ENCODE measurements at places on chromosomes 3 and 15.

DNA sequence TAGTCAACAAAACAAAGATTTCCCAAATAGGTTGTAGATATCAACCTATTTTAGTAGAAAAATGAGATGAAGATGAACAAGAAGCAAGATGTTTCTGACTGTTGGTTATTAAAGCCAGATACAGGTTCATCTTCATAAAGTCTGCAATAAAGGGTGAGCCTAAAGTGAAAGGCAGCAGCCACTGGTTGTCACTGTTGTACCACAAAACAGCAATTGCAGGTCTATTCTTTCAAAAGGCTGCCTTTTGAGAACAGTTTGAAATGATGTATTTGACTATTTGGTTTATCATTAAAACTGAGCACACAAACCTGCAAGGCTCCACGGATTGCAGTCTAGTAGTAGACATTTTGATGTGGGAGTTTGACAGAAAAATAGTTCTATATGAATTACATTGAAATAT, 543.4 kb downstream of the GBE1 start:
- peak; percentile 17 for DNase-seq

DNA sequence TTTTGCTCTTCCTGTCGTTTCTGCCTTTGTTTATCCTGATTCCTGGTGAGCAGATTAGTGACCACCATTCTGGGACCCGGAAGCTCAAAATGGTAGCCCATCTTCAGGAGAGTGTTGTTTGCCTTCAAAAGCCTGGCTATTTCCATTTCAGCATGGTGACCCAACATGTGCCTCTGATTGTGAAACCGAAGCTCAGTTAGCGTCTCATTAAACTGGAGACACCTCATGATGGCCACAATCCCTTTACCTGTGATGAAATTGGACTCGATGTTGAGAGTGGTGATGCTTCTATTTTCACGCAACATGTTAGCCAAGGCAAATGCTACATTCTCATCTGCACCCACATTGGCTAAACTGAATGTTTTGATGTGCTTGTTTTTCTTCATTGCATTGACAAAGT, 3.3 kb downstream of the LMOD3 start:
- DNase-seq: no peak

DNA sequence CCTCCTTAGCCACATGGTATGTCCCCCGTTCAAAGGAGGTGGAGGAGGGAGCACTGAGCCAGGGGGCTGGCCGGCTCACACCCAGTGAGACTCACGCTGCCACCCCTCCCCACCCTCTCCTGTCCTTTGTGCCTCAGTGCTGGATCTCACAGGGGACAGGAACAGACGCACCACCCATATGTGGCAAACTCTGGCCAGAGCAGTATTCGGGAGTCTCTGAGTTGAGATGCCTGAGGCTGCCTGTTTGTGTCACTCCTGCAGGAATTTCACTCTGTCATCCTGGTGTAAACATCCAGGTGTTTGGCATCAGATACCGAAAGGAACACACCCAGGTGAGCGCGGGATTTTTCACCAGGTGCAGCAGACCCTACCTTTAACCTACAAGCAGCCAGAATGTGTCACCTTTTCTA, 25.7 kb downstream of the RGMA start:
- no peak for DNase-seq

- DNase-seq: no peak
Observed at GRCh38 chr3:2896308-2896939, 213.8 kb downstream of the IL5RA start.

DNA sequence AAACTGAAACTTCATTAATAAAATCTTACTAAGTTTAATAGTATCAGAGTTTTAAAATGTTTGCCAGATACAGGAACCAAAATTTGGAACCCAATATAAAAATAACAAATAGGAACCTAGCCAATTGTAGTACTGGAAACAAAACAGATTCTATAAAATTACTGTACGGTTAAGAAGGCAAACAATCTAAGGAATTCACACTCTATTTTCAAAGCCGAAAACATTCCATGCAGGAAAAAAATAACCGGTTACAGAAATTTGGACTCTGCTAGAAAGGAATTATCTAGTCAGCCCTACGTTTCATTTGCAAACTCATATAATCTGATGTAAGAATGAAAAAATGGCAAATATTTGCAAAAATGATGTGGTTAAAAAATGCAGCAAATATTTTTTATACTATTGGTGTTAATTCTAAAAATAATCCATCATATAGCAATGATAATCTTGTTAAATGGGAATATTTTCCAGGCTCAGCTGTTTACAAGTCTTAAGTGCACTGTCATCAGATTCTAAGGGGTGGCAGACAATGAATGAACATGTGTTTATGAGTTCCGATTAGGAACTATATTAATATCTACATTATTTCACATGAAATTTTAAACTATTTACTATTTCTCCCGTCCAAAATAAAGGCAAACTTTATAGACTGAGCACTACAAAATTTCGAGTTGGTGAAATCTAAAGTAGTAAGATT, 58.1 kb downstream of the DCBLD2 start:
- DNase-seq: no peak

DNA sequence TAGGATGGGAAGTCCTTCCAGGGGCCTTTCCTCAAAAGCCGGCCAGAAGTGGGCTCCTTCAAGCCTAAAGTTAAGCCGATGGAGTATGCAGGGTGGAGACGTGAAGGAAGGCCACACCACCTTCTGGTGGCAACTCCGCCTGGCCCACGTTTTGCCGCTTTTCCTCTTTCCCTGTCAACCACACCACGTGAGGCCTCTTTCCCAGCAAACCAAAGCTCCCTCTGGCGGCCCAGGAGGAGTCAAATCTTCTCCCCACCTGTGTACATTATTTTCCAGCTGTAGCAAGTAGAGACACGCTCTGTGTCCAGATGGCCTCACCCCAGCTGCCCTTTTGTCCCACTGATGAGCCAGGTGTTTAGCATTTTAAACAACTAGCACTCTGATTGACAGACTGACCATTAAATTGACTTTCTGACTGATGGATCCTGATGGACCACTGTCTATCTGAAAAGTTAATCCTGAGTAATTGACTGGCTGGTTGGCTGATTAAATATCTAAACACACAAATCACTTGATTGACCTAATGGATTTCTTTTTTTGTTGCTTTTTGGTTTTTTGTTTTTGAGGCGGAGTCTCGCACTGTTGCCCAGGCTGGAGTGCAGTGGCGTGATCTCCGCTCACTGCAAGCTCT, 59.6 kb upstream of the ZBTB38 start:
- DNase-seq: peak; percentile 65

DNA sequence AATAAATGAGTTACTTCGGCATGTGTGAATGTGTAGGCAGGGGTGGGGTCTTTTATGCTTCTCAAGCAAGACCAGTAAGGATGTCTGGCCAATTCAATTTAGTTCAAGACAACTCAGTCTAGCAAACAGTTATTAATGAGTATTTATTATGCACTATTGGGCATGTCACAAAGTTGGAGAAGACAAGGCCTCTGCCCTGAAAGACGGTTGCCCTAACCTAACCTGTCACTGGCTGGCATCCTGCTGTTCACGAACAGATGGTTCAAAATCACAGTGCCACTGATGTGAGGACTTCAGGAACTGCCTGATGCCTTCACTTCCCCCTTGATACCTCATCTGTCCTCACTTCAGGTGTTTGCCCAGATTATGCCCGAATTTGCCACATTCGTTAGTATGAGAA, 217.8 kb downstream of the SOX2 start:
- DNase-seq: no peak

All from renal pelvis (tissue), 12 donors.